HAP-1 (cell line): ENCODE measurements at places on chromosomes 3 and 15.

- DNase-seq: peak; percentile 78
These were observed 562 bp downstream of the NEO1 start for GRCh38 chr15:73052653-73053397.

- no peak for DNase-seq
These were observed 17.4 kb downstream of the APPL1 start for GRCh38 chr3:57244946-57245345.

- DNase-seq: no peak
These were observed 48.6 kb downstream of the SHOX2 start for GRCh38 chr3:158057666-158058065.

GRCh38 chr3:114706591-114707232 lies 412.9 kb downstream of the TIGIT start:
- no peak for DNase-seq

DNA sequence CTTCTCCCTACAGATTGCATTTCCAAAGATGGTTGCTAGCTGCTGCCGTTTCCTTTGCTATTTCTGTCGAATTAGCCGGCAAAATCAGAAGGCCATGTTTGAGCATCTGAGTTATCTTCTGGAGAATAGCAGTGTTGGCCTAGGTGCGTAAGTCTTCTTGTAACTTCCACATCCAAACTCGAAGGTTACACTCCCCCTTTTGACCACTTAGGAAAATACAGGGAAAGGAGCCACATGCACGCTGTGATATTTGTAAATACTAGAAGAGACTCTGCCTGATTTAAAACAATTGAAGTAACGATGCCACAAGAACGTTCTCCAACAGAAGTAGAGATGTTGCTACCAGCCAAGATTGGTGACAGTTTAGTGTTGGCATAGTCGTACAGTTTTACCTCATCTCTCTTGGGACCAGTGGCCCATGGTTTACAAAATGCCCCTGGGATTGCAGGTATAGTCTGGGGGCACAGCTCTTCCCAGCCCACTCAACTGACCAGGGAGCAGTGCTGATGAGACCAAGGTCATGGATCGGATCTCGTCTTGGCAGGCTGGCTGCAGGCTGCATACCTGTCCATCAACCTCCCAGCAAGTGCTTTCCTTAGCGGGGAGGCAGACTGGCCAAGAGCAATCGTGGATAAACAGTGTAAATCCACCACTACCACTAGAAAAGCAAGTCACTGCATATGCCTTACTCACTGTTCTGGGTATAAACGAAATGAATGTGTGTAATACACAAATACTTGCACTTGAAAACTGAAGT lies 268.4 kb upstream of the CHRM5 start:
- DNase-seq: no peak

DNA sequence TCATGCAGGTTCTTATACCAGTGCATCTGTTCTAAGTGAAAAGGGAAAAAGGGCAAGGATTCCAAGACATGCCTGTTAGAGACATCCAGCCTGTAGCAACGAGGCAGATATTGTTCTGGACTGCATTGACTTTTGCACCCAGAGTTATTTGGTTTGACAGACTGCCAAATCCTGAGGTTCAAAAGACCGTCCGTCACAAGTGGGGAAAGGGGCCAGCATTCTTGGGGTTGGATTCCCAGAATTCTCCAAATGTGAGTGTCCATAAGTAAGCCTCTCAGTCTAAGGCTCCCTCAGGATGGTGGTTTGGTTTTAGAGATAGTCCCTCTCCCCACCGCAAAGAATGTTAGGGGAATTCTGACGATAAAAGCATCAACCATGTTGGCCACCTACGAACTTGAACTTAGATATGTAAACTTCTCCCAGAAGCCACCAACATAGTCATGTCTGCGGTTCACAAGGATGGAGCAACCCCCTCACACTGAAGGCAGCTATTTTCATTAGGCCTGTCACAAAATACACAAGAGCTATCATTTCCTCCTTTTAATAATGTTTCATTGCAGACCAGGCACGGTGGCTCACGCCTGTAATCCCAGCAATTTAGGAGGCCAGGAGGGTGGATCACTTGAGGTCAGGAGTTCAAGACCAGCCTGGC lies 13.6 kb upstream of the LACTB start:
- DNase-seq: no peak

DNA sequence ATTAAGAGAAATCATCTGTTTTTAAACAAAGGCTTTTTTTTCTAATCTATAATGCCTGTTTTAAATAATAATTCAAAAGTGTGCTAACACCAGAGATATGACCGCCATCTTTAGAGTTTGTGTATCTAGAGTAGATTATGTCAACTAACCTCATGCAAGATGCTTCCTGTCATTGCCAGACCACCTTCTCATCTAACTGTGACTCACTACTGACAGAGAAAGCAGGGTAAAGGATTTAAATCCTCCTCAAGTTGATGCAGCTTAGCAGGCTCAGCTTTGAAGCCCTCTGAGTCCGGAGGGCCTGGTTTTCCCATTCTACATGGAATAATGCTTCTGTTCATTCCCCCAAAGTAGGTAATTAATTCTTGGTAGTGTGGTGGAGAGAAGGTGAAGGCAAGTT lies 108.5 kb downstream of the ECT2 start:
- DNase-seq: no peak

DNA sequence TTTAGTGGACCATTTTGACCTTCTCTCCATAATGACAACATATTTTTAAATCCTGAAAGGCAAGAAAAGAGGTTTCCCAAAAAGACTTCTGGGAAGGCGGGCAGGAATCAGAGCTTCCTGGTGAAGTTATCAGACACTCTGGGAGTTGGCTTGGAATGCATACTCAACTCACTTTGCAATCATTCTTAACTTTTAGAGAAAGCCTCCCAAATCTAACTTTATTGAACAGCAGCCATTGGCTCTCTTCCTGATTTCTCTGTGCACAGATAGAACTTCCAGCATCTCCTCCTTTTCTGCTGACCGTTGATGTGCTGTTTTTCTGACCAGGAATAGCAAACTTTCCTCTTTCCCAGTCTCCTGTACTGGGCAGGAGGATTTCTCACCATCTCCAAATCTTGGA lies 44.6 kb downstream of the PLCL2 start:
- DNase-seq: no peak

DNA sequence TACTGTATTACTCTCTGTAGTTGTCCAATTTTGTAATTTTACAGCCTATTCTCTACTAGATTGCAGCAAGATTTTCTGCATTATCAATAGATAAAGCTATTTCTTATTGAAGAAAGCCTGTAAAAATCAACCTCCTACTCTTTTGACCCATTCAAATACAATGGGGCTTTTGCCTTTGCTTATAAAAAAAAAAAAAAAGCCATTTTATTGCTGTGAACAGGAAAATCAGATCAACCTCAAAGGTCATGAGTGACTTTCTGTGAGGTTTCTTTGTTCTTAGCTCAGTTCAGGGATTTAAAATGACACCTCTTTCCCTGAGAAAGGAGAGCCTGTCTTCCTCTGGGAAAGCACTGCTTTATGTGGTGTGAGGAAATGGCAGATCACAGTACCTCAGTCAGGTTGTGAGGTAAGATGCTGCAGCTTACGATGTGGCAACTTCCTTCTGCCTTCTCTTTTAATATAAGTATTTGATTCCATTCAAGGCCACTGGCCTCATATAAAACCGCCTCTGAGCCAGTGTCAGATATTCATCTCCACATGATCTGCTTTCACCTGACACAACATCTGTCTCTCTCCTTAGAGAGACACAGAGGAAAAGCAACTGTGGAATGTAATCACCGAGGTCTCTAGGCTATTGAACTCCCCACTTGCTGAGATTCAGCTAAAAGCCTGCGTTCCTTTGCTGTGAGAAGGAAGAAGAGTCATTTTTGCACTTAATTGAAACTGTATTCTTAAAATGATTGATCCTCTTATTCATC lies 161.5 kb upstream of the MB21D2 start:
- DNase-seq: no peak

DNA sequence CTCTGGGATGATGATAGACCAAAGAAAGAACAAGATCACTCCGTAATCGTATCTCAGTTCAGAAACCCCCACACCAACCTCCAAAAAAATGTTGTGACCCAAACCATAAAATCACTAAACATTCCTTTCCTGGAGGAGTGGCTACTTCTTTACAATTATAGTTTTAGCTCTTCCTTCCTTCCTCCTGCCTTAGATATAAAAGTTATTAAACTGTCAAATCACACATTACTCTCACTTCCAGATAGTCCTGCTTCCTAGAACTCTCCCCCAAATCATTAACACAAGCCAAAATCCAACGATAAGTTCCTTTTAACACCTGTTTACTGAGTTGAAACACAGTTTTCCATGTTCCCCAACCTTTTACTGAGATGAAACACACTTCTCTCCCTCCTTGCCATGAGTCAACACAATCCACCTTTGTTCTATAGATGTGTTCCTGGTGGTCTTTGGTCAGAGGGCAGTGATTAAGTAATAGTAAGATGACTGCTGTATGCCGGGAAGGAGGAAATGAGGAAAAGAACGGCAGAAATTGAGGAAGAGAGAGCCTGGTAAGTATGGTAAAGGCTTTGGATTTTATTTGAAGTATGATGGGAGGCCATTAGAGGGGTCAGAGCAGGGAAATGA lies 8.3 kb upstream of the CRYGS start:
- DNase-seq: no peak

- DNase-seq: no peak
These were observed 103.6 kb upstream of the TBL1XR1 start for GRCh38 chr3:177300842-177301241.

- DNase-seq: no peak
These were observed 12.5 kb downstream of the SMAD6 start for GRCh38 chr15:66714543-66714981.

- DNase-seq: peak; percentile 13
These were observed 179.5 kb upstream of the NSMCE3 start for GRCh38 chr15:29449136-29449535.

DNA sequence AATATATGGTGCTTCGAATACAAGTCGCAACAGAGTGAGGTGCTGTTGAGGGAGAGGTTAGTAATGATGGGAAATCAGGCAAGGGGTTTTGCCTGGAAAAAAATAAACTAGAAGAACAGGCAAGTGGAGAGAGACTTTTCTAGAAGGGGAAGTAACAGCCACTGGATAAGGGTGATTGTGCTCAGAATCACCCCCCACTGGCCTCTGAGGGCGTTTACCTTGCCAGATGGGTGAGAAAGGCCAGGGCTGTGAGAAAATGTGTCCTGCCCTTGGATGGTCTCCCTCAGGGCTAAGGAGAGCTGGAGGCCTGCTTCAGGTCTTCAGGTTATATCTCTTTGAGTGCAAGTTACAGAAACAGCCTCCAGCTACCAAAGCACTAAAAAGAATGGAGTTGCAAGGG lies 151.8 kb downstream of the MEX3B start:
- DNase-seq: no peak

- DNase-seq: no peak
These were observed 8.8 kb downstream of the STAB1 start for GRCh38 chr3:52503788-52504424.

DNA sequence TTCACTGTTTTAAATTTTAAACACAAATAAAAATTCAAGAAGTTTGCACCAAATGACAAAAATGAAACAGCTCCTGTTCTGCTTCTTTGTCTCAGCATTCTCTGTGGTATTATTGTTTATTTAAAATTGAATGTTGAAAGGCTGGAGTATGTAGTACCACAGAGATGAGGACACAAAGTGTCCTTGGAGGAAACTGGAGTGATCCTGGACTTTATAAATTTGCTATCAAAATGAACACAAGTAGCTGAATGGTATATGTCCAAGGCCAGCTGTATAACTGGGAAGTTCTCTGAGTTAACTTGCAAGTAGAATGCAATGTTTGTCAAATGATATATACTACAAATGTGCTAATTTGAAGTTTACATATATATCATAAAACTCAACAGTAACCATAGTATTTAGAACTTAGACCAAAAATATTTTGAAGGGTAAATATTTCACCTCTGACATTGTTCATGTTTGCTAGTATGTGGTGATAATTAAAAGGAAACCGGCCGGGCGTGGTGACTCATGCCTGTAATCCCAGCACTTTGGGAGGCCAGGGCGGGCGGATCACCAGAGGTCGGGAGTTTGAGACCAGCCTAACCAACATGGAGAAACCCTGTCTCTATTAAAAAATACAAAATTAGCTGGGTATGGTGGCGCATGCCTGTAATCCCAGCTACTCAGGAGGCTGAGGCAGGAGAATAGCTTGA lies 12.3 kb downstream of the BTLA start:
- no peak for DNase-seq

- no peak for DNase-seq
These were observed 102.7 kb downstream of the ASB7 start for GRCh38 chr15:100705065-100705464.
